NCI-H187 (cell line): ENCODE measurements at places on chromosomes 13 and 19.
A peak's percentile ranks its signal among the peaks of the same experiment; 100 is the strongest.

DNA sequence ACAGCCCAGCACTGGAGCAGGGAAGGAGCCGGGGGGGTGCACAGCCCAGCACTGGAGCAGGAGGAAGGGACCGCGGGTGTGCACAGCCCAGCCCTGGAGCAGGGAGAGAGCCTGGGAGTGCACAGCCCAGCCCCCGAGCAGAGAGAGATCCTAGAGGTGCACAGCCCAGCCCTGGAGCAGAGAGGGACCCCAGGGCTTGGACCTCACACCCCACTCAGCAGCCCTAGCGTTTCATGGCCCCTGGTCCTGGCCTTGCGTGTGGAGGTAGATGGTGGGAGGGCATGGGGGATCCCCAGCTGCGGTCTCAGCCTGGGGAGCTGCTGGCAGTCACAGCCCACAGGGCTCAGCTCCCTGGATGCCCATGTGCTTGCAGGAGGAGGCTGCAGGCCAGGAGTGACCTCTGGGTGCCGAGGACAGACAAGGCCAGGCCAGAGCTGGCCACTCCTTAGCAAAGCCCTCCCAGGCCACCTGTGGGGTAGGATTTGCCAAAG is 25.1 kb downstream of the GAS6 start:
- no peak for DNase-seq

- DNase-seq, result no peak
Measured at GRCh38 chr19:39126312-39127187, 964 bp downstream of the PAK4 start.

- no peak for DNase-seq
Measured at GRCh38 chr19:57587529-57587928, 3.6 kb downstream of the ZIK1 start.

- peak; percentile 8 for DNase-seq
Measured at GRCh38 chr19:16584248-16585093, 12.3 kb upstream of the SLC35E1 start.

GRCh38 chr13:103663996-103664395 is 597.8 kb upstream of the SLC10A2 start:
- DNase-seq, result no peak

DNA sequence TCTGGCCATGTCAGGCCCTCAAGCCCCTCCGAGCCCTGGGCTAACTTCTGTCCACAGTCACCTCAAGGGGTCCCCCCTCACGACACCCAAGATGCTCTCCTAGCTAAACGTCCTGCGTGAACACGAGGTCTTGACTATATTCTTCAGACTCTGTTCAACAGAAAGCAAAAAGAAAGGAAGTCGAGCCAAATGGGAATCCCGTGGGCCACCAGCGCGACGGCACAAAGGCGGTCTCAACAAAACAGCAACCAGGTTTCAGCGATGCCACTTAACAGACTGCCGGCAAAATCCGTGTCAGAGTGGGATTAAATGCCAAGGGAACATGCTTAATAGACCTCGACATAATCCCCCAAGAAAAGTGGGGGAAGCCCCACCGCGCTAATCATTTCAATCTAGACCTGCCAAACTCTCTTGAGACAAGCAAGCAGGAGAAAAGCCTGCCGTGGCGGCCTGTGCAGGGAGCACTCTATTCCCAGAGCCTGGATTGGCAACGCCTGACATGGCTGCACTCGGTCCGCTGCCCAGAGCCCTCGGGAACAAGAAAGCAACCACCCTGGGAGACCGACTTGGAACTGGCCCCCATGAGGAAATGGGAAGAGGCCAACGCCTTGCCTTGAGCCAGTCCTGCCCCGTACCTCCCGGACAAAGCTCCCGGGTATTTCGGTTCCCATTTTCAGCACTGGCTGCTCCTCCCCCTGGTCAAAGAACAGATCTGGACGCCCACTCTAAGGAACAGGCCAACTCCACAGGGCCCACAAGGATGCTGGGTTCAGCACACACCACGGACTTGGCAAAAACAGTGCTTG is 16.0 kb downstream of the ZC3H4 start:
- DNase-seq, result no peak

DNA sequence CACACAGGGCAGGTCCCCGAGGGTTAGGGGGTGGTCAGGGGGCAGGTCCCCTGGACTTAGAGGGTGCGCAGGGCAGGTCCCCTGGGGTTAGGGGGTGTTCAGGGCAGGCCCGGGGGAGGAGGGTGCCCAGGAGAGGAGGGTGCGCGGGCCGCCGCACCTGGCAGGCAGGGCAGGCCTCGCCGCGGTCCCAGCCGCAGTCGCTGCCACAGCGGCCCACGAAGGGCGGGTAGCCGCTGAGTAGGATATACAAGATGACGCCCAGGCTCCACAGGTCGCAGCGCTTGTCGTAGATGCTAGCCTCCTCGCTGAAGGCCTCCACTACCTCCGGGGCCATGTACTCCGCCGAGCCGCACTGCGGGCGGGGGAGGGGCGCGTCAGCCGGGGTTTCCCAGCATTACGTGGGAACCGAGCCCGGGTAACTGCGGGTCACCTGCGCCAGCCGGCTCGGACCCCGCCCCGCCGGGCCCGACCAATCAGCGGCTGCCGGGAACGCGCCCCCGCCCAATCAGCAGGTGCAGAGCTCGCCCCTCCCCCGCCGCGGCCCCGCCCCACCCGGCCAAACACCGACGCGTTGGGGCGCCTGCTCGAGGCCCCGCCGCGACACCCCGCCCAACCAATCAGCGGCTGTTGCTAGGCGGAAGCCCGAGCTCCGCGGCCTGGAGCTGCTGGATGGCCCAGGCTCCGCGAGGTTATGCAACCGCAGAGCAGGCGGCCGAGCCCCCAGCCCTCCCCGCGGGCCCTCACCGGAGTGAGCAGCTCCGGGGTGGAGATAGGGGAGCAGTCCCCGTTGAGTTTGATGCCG is 9.2 kb downstream of the MKNK2 start:
- DNase-seq, result peak; percentile 98

DNA sequence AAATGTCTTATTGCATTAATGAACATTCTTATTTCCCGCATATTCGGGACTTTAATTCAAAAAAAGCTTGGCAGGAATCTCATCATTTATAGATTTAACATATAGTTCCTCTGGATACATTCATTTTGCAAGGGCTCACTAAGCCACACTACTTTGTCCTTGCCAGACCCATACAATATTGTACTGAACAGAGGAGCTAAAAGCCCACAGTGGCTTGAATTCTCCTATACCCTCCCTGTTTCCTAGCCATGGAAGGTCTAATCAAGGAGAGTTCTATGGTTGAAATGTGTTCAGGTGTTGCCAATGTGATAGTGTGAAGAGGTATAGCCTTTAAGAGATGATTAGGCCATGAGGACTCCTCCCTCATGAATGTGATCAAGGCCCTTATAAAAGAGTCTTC is 298.9 kb downstream of the ENOX1 start:
- no peak for DNase-seq
